Stimulated activated CD8-positive, alpha-beta memory T cell treated with anti-CD3 and anti-CD28 coated beads, Interleukin-7, amount 100 ng/mL, for 24 hours (primary cell): ENCODE measurements at places on chromosomes 5 and 9.

DNA sequence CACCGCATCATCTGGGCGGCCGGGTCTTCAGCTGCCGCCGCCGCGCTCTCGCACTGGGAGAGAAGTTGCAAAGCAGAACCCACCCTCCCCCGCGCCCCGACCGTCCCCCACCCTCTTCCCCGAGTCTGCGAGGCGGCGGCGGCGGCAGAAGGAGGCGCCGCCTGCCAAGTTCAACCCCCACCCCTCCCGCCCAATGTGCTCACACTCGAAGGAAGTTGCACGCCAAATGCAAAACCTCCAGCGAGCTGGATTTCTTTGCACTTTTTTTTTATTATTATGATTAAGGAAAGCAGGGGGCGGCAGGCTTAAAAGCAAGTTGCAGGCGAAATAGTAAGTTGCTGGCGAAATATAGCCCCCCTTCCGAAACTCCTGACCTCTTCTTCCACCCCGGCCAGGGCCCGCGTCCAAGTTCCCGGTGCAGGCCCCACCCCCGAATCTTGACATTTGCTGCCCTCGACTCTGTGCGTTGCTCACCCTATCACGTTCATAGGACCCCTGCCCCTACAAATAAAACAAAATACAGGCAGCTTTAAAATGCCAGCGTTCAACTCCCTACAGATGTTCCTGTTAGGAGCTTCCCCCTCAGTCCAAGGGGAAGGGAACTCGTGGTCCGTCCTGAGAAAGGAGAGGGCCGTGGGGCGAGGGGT, 1.1 kb upstream of the NR3C1 start:
- peak; percentile 46 for DNase-seq

GRCh38 chr5:87886164-87886563, 382.5 kb downstream of the TMEM161B start:
- DNase-seq, result no peak

DNA sequence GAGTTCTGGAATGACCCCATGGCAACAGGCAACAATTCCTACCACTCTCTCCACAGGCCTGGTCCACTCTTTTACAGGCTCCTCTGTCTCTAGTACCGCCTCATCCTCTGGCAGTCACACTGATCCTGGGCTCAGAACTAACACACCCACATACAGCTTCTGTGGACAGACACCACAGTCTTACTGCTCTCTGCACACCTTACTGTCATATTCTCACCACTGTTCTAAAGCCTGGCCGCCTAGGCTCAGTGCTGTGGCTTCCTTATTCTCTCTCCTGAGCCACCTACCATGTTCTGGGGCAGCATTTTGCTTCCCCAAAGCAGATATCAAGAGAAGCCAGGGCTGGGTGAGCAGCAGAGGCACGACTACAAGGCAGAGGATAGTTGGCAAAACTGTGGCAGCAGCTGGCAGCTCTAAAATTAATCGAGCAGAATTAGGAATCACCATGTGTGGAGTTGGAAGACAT, 14.8 kb downstream of the REEP5 start:
- DNase-seq, result no peak

DNA sequence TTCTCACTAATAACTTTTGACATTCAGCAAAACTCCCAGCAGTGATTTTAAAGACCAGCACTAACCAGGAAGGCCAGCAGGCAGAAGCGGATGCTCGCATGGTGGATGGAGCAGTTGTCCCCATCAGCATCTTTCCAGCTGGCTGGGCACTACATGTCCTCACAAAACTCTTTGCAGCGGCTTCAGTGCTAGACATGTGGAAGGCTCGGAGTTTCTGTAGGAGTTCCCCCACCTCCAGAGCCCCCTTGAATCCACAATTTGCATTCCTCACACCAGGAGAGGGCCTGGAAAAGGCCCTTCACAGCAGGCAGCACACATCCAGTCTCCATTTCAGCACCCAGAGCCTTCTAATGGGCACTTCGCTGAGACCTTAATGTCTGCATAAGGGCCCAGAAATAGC, 85.6 kb downstream of the APTX start:
- no peak for DNase-seq

GRCh38 chr5:31382051-31382878, 149.6 kb downstream of the DROSHA start:
- no peak for DNase-seq

DNA sequence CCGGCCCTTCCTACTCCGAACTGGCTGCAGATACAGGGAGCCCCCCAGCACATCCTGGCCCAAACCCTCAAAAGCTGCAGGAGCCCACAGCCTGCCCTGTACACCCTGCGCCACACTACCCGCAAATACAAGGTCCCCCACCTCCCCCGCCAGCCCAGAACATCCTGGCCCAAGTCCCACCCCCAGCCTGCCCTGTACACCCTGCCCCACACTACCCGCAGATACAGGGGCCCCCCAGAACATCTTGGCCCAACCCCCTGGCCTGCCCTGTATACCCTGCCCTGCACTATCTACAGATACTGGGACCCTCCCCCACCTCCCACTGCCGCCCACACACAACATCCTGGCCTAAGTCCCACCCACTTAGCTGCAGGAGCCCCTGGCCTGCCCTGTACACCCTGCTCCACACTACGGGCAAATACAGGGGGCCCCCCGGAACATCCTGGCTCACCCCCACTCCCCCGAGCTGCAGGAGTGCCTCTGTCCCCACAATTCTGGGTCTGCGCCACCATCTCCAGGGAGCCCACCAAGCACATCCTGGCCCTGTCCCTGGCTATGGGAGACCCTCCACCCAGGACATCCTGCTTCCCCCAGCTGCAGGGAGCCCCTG, 8.3 kb downstream of the LPCAT1 start:
- no peak for DNase-seq

DNA sequence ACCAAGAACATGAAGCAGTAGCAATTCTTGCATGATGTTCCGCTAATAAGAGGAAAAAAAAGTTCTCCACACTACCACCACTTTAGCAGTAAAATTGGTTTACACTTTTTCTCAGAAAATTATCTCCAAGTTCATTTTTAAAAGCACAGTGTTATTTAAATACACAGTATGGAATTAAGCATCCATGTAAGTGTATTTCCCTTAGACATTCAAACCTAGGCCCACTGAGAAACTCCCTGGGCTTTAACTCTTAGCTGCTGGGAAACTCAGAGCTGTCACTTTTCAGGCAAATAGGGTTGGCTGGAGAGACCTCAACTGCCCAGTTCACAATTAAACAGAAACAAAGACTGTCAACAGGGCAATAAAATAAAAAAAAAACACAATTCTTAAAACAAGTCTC, 2.7 kb downstream of the GNAQ start:
- no peak for DNase-seq

DNA sequence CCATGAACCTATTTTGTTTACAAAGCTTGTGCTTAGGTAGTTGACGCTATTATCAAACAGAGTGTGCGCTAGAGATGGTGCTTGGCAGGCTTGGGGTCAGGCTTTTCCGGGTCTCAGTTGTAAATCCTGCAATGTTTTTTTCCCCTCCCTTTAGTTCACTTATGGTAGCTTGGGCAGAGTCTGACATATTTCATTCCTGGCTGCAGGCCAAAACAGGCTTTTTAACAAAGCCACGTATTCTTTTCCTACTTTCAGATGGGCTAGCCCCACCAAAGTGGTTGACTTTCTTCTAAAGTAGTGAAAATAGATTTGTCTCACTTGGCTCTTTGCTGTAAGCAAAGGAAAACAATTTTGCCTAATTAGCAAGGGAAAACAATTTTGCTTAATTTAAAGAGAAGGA, 58.0 kb upstream of the FBN2 start:
- no peak for DNase-seq

DNA sequence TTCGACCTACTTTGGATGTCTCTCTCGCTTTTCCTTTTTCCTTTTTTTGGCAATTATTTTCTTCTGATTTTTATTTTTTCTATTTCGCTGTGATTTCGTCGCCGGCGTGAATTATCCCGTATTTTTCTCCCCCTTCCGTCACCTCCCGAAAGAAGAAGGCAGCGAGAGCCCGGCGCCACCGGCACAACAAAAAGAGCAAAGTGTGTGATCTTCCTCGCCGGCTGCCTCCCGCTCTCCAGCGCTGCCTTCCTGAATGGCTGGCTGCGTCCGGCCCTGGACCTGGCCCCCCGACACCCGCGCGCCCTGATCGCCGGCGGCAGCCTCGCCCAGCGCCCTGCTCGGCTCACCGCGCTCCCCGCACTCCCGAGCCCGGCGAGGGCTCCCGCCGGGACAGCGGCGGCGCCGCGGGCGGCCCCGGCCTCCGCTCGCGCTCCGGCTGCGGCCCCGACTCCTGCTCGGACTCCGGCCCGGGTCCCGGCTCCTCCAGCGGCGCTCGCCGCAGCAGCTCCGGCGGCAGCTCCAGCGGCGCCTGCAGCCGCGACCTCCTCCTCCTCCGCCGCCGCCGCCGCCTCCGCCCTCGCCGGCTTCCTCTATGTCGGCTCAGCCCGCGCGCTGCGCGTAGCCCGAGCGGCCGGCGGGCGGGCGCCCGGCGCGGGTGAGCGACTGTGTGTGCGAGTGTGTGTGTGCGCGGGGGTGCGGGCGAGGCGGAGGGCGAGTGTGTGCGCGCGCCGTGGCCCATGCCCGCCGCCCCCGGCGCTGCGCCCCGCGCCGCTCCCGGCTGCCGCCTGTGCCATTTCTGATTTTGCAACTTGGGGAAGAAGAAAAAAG, 960 bp downstream of the NR2F1 start:
- DNase-seq, result no peak

- DNase-seq, result no peak
Measured at GRCh38 chr5:179296150-179296821, 49.0 kb downstream of the ADAMTS2 start.

DNA sequence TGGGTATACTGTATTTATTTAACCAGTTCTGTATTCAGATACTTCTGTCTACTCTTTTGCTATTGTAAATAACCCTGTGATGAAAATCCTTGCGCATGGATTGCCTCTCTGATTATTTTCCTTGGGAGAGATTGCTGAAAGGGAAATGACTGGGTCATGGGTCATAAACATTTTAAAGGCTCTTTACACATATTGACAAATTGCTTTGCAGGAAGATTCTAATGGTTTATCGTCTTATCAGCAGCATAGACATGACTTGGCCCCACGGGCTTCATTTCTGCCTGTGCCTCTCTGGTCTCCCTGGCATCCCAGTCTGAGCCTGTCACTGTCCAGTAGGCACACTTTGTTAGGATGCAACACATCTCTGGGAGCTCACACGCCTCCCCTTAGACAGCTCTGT, 52.3 kb downstream of the RGS3 start:
- DNase-seq, result no peak
